ENCODE measurements at places on chromosomes 12 and 14. TPM values are rescaled to one million over a fixed set of nuclear protein-coding genes. Genes with fewer than 3 reads are reported as not detected.

The NDRG2 gene
- 72.4 TPM for polyA plus RNA-seq

The OAS2 gene
- 32.1 TPM for polyA plus RNA-seq

The PROX2 gene
- not detected for polyA plus RNA-seq

The LUM gene
- 10.0 TPM for polyA plus RNA-seq

DNA sequence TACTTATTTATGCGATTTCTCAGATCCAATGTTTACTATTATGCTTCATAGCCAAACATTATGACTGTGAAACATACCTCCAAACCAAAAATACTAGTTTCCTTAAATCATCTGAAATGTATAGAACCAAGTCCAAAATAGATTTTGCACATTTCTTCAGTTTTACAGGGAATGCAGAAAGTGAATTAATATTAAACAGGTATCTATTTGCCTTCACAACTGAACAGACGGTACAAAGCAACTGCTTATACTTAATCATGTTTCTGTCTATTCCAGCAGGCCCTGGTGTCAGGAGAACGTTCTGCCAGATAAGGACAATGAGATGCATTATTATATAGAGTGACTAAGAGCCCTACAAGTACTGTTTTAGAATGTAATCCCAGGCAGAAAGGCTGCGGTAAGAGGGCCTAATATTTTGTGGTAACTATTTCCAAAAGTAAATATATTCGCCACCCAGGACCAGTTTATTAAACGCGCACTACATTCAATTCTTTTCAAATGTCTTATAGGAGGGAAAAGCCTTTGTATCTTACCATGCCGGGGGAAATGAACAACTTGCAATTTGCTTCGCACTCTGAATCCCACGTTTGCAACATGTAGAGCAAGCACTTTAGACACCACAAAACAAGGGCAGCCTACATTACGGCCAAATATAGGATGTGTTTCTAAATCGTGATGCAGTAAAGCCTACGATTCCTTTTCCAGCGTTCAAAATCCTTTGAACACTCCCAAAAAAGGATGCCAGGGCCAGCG lies 1.5 kb downstream of the CORO1C start:
- H3K4me3 ChIP-seq, result peak overlapping the region; percentile 82
- H3K36me3 ChIP-seq, result no peaks in the 10 kb centered on the region
- H3K27me3 ChIP-seq, result no peaks in the 10 kb centered on the region

GRCh38 chr12:95253386-95253785 lies 35.8 kb downstream of the VEZT start:
- no peaks in the 10 kb centered on the region for H3K4me1 ChIP-seq
- no peak overlapping the region for H3K27ac ChIP-seq
- peaks cover 23% of the 10 kb centered on the region for H3K36me3 ChIP-seq
- H3K4me3 ChIP-seq, result no peak overlapping the region

DNA sequence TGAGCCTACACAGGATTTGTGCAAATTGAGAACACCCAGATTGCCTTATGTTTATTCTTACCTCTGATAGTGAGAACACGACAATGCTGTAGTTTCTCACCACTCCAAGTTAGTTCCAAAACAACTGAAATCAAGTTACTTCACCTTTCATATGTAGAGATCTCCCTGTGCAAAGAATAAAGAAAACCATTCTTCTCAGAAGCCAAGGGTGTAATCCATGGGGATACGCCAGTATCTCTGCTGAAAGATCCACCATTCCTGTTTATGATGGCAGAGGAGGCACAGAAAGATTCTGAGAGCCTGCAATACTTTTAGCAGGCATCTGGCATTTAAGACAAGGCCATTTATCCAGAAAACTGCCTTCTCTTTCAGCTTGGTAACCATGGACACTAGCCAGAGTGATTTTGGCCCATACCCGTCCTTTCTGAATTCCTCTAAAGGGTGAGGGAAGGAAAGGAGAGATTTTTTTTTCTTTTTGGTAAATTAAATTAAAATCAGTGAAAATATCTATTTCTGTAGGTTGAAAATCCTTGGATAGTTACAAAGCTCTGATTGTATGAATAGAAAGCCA lies 355.4 kb upstream of the FAR2 start:
- no peaks in the 10 kb centered on the region for H3K4me1 ChIP-seq
- DNase-seq, result no peak
- no peak overlapping the region for H3K27ac ChIP-seq
- no peak overlapping the region for H3K4me3 ChIP-seq
- H3K36me3 ChIP-seq, result no peaks in the 10 kb centered on the region
- H3K27me3 ChIP-seq, result no peaks in the 10 kb centered on the region

DNA sequence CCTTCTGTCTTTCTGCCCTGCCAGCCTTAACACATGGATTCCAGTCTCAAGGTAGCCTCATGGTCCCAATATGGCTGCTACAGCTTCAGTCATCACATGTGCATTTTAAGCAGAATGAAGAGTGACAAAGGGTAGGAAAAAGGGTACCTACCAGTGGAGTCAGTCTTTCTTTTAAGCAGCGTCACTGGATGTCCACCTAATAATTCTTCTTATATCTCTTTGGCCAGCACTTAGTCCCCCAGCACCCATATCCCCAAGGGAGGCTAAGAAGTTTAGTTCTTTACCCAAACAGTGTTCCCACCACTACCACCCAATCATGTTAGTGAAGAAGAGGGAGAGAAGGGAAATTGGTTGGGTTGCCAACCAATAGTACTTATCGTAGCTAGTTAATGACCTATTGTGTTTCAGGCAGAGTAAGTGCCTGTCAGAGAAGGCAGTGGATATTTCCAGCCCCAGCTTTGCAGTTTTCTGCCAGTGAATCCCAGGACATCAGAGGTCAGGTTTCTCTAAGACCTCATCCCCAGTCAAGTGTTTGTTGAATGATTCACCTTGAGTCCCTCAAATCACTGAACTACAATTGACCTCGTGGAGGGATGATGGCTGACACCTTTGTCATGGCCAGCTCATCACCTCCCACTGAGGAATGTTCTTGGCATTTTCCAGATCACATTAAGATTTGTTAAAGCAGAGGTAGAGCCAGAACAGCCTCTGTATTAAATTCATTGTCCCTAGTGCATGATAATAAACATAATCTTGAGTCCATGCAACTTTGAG lies 250.9 kb upstream of the CRY1 start:
- H3K36me3 ChIP-seq, result no peaks in the 10 kb centered on the region
- no peaks in the 10 kb centered on the region for H3K4me1 ChIP-seq
- no peaks in the 10 kb centered on the region for H3K27me3 ChIP-seq
- no peak for DNase-seq
- H3K4me3 ChIP-seq, result no peak overlapping the region
- no peak overlapping the region for H3K27ac ChIP-seq

DNA sequence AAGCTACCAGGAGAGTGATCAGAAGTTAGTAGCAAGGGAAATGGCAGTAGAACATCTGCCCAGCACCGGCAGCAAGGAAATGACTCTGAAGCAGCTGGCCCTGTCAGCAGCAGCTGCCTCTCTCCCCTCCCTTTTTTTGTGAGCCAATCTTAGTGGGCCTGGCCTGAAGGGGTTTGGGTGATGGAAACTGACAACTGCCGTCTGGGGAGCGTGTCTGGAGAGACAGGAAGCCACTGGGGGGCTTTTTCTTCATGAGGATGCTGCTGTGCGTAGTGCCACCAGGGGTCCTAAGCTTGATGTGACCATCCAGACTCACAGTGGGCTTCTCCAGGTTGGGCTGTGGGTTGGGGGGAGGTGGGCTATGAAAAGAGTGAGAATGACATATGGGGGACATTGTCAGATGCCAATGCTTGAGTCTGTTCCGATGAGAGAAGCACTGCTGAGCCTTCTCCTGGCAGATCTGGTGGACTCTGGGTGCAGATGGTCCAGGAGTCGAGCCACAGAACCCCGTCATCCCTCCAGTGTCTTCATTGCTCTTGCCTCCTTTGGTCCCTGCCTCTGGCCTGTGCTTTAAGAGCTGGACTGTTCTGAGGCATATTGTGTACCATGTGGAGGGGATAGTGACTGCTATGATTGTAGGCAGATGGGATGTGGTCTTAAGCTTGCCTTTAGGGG lies 87.6 kb upstream of the HIF1A start:
- no peak overlapping the region for H3K27ac ChIP-seq
- H3K4me1 ChIP-seq, result peaks cover 7% of the 10 kb centered on the region
- no peaks in the 10 kb centered on the region for H3K36me3 ChIP-seq
- H3K27me3 ChIP-seq, result no peaks in the 10 kb centered on the region
- no peak for DNase-seq

GRCh38 chr12:112777387-112778310 lies 13.9 kb upstream of the RPH3A start:
- H3K36me3 ChIP-seq, result no peaks in the 10 kb centered on the region
- H3K27me3 ChIP-seq, result no peaks in the 10 kb centered on the region
- H3K4me3 ChIP-seq, result no peak overlapping the region
- H3K4me1 ChIP-seq, result no peaks in the 10 kb centered on the region
- no peak overlapping the region for H3K27ac ChIP-seq

DNA sequence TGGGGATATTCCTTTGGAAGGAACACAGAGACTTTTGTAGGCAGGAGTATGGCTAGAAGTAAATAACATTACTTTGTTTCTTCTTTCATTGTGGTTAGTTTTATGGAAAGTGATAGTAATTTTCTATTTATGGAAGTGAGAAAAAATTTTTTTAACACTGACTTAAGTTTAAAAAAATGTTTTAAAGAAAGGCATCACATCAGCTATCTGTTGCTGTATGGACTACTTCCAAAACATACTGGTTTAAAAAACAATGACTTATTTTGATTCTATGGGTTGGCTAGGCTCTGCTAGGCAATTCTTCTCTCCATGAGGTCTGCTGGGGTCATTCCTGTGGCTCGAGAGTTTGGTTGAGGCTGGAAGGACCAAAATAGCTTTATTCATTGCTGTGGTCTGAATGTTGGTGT lies 31.7 kb upstream of the SLC38A2 start:
- no peaks in the 10 kb centered on the region for H3K36me3 ChIP-seq
- H3K27ac ChIP-seq, result no peak overlapping the region
- no peak overlapping the region for H3K4me3 ChIP-seq
- H3K27me3 ChIP-seq, result no peaks in the 10 kb centered on the region
- peaks cover 14% of the 10 kb centered on the region for H3K4me1 ChIP-seq

Measured in spleen (tissue), 13 donors.